ENCODE measurements at places on chromosomes 13 and 19.

- DNase-seq = no peak
Measured at GRCh38 chr13:99961636-99962035, 9.9 kb downstream of the ZIC5 start.

DNA sequence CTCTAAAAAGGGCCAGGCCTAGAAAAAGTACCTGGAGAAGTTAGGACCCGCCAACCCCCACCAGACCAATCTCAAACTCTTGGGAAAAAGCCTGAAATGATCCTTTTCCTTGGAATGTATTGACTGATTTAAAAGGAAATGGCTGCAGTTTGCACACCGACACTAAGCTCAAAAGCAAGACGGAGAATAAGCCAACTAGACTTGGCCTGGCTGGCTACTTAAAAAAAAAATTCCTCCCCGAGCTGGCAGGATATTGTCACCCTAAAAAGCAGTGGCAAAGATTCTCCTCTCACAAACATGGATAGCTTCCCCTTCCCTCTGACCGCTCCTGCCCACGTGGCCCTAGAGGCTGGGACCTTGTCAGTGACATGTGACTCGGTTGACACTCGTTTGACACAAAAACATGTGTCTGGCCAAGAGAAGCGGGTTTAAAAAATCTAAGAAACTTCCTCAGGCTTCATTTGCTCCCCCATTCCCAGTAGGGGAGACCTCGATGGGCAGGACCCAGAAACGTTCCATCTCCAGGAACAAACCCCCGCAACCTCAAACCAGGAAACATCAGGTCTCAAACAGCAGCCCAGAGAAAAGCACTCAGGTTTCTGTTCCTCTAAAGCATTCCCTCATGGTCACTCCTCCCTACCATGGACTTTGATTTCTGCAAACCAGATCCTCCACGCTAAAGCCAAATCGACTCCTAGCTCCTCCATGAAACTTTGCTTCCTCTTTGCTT lies 1.3 kb downstream of the RFX1 start:
- no peak for DNase-seq

- no peak for DNase-seq
Measured at GRCh38 chr19:10305139-10305806, 4.3 kb downstream of the ZGLP1 start.

DNA sequence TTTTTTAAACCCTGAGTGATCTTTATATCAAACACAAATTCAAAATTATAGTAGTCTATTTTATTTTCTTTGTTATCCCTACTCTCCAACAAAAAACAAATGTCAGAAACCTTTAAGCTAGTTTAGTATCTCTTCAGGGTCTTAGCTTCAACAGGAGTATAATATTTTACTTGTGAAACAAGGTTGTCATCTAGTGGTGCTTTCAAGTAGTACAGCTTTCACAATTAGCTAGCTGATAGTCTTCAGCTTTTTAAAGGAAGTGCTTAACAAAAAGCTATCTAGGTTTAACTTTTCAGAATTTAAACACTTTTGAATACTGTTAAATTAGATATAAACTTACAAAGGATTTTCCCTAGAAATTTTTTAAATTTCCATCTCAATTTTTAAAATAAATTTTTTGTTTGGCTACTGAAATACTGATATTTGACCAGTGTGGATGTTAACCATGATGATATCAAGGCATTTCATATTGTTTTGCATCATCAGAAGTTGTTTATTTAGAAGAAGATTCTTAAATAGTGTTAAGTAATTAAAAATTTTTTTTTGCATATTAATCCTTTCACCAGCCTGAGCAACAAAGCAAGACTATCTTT lies 34.2 kb downstream of the TDRD3 start:
- no peak for DNase-seq

GRCh38 chr13:30129411-30129810 lies 177.9 kb downstream of the KATNAL1 start:
- no peak for DNase-seq

GRCh38 chr13:48302871-48303358 lies 636 bp upstream of the RB1 start:
- DNase-seq = no peak

Measured in activated CD4-positive, alpha-beta memory T cell treated with anti-CD3 and anti-CD28 coated beads for 36 hours (primary cell).